ENCODE measurements at places on chromosomes 2 and 18.
A peak's percentile ranks its signal among the peaks of the same experiment; 100 is the strongest.

DNA sequence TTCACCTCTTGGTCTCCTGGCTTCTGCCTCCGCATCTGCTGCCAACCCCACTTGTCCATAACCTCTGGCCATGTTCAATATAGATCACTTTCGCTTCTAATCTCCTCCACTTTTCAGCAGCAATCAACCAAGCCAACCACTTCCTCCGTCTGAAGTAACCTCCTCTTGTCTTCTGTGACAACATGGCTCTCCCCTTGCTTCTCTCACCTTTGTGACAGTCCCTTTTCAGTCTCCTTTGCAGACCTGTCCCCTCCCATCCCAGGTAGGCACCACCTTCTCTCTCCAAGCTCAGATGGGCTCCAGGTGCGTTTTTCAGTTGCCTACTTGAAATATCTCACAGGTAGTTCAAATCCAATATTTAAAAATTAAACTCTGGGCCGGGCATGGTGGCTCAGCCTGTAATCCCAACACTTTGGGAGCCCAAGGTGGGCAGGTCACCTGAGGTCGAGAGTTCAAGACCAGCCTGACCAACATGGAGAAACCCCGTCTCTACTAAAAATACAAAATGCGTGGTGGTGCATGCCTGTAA is 4.7 kb upstream of the PSD4 start:
- DNase-seq = no peak

GRCh38 chr18:80254971-80255500 is 7.7 kb upstream of the PARD6G start:
- no peak for DNase-seq

DNA sequence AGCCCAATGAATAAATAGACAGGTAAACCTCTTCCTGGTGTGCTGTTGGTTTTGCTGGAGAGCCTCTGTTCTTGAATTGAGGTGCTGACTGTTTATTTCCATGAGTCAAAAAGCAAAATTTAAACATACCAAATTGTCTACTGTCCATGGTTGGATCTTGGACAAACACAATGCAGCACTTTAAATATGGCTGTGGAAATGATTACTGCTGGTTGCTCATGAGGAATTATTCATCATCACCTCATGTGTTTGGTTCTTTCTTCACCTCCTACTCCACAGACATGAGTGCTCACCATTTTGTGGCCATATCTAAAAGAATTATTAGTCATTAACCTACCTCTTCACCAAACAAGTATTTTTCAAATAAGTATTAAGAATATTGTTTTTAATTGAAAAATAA is 85.3 kb upstream of the GALNT5 start:
- DNase-seq = no peak

- DNase-seq = no peak
Measured at GRCh38 chr2:123002660-123003248, 1022.3 kb upstream of the CNTNAP5 start.

DNA sequence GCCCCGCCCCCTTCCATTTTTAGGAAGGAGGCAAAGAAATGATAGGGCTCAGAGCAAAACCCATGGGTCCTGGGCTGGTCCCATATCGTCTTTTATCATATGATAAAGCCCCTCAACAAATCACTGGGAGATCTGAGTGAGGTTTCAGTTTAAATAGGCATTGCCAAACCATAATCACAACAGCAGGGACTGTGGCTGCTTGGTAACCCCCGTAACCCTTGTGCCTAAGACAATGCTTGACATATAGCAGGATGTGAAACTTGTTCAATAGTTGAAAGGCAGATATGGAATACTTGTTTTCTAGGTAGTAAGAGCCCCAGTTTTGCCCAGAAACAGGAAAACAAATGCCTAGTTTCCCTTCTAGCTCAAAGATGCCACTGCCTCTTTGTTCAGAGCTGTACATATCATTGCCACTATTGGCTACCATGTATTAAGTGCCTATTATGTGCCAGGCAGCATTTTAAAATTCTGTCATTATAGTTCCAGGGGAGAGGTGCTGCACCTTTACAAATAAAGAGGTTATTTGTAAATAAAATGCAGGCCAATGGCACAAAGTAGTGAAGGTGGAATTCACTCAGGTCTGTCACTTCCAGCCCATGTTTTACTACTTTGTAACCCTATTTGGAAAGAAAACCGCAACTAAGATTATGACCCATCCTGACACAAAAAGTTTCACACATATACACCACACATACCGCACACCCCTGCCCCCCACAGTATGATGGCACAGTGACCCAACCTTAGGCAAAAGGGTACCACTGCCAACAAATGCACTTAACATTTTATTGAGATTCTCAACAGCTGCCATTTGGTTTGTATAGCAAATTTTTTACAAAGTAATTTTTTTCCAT is 14.2 kb downstream of the NAGK start:
- no peak for DNase-seq

- DNase-seq = no peak
Measured at GRCh38 chr2:181684454-181685149, 4.3 kb upstream of the NEUROD1 start.

DNA sequence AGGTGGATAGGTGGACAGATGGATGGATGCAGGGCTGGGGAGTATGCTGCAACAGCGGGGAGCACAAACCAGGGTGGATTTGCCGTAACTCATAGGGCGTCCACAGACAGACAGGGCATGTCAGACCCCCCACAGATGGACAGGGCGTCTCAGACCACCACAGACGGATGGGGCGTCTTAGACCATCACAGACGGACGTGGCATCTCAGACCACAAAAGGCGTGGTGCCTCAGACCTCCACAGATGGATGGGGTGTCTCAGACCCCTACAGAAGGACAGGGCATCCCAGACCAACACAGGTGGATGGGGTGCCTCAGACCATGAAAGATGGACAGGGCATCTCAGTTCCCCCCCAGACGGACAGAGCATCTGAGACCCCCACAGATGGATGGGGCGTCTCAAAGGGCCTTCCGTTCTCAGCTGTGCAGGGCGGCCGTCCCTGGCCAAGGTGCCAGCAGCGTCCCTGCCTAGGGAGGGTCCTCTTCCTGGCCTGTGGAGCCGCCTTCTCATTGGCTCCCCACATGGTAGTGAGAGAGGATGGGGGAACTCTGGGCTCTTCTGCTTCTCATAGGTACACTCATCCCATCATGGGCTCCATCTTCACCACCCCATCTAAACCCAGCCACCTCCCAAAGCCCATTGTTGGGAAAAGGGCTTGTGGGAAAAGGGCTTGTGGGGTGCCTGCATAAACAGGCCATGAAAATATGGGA is 2.1 kb downstream of the ANKMY1 start:
- DNase-seq = no peak

DNA sequence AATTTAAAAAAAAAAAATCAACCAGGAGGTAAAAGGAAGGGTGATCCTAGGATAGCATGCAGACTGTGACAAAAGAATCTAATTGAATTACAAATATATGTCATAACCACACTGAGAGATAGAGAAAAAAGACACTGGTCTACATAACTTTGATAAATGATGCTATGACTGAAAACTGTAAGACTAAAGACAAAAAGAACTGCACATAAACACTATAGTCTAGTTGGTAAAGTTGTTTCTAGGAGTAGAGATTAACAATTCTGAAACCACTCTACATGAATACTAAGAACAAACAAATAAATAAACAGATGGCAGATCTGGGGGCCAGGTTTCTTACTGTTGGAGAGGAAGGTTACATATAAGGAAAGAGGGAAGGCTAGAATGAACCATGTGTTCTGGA is 14.6 kb upstream of the CHAC2 start:
- DNase-seq = no peak

- no peak for DNase-seq
Measured at GRCh38 chr2:7632420-7632819, 715.2 kb downstream of the RNF144A start.

GRCh38 chr2:72145289-72145657 is 2.4 kb downstream of the CYP26B1 start:
- no peak for DNase-seq

DNA sequence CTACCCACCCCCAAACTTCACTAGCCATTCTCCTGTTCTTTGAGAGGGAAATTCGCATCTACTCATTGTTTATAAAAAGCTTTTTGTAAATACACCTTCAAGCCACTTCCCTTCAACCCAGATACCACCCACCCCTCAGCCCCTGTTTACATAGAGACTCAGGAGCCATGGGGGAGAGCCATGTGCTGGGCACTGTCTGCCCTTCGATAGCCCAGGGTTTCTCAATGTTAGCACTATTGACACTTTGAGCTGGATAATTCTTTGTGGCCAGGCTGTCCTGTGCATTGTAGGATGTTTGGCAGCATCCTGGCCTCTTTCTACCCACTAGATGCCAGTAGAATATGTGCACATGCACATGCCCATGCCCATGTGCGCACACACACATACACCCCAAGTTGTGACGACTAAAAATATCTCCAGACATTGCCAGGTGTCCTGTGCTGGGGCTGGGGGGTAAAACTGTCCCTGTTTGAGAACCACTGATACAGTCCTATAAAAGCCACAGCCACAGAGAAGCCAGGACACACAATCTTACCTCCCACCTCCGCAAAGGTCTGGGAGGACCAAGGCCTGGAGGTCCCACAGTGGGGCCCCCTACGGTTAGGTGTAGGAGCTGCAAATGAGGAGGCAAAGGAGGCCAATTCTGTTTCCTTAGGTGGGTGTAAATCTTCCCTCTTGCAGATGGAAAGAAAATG is 44.5 kb upstream of the ASPRV1 start:
- DNase-seq = no peak

GRCh38 chr2:42028571-42029148 is 19.2 kb upstream of the PKDCC start:
- DNase-seq = no peak

- DNase-seq = peak; percentile 0
Measured at GRCh38 chr2:142980246-142981068, 103.0 kb downstream of the KYNU start.

DNA sequence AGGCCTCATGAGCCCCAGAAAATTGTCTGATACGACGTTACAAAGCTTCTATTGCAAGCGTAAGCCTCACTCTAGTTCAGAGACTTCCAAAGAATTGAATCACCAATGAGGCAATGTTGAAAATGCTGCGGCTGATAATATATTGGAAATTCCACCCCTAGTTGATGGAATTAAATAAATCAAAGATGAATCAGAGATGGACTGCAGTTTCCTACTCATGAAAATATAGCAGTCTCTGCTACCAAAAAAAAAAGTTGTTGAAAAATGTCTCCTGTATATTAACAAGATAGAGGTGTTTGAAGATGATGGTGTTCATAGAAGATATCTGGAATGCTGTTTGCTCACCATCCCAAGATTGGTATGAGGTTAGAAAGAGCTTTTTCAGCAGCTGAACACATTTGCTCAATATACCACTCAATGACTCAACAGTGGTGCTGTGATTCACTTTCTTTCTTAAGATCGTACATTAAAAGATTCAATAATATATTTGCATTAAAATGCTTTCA is 99.8 kb upstream of the ARHGAP28 start:
- DNase-seq = no peak

- DNase-seq = no peak
Measured at GRCh38 chr2:1505031-1505441, 91.8 kb downstream of the TPO start.

GRCh38 chr2:159591221-159591620 is 25.1 kb downstream of the BAZ2B start:
- DNase-seq = no peak

GRCh38 chr2:89848114-89848513 is 1156.6 kb downstream of the RPIA start:
- DNase-seq = no peak

GRCh38 chr18:8926464-8926863 is 176.0 kb upstream of the NDUFV2 start:
- no peak for DNase-seq

GRCh38 chr2:77418537-77418936 is 103.6 kb downstream of the LRRTM4 start:
- no peak for DNase-seq

- DNase-seq = no peak
Measured at GRCh38 chr2:199273042-199273511, 184.7 kb downstream of the SATB2 start.

- no peak for DNase-seq
Measured at GRCh38 chr2:98880266-98881152, 55.5 kb downstream of the CRACDL start.

GRCh38 chr18:991441-991840 is 86.8 kb downstream of the ADCYAP1 start:
- no peak for DNase-seq

DNA sequence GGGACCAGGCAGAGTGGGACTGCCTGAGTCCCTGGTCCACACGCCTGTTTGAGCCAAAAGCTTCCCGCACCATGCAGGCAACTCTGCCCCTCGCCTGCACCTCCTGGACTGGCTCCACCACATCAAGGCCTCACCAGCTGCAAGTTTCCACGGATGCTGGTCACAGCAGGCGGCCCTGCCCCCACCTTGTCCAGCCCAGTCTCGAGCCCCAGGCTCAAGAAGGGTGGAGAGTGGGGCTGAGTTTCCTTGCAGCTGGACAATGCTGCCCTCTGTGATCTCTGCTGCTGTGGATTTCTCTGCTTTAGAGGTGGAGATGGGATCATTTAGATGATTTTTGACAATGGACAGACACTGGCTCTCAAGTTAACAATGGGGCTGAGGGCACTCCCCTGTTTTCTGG is 74.9 kb downstream of the MTCL1 start:
- DNase-seq = no peak

DNA sequence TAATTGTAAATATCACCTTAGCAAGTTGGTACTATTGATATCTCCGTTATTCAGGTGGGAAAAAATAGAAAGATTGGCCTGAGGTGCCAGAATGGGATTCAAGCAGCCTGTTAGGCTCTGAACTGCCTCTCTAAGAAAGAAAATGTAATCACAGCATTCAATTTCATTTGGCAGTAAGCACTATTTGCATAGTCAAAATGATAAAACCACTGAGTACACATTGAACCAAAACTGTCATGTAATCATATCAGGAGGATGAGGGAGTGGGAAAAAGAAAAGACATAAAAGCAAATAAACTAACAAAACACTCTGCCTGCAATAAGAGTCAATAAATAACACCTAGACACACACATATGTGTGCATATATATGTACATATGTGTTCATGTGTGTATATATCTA is 103.9 kb upstream of the TACR1 start:
- DNase-seq = no peak

- no peak for DNase-seq
Measured at GRCh38 chr2:47704287-47704686, 78.7 kb upstream of the MSH6 start.

- no peak for DNase-seq
Measured at GRCh38 chr2:177717831-177718618, 325.5 kb downstream of the AGPS start.

GRCh38 chr2:120391911-120392665 is 46.2 kb downstream of the INHBB start:
- no peak for DNase-seq

GRCh38 chr2:68744366-68744912 is 9.8 kb downstream of the ARHGAP25 start:
- no peak for DNase-seq
